ENCODE measurements at places on chromosomes 13 and 19.

DNA sequence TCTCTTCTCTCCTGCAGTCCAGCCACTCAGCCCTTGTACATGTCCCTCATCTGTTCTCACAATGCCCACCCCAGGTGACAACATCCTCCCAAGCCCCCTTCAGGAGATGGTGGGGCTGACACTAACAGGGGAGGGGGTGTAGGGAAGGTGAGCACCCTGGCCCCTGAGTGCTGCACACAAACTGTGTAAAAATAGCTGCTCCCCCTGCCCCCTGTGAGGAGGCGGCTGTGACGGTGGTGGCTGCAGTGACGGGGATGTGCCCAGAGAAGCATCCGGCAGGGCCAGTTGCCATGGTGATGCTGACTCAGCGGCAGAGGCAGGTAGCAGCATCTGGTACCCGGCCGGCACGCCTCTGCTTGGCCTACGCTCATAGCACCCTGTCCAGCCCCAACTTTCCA lies 13.0 kb upstream of the JUND start:
- DNase-seq = no peak

GRCh38 chr13:27728271-27728670 lies 64.0 kb upstream of the GSX1 start:
- DNase-seq = no peak

GRCh38 chr13:106774621-106775020 lies 206.7 kb upstream of the ARGLU1 start:
- DNase-seq = no peak

DNA sequence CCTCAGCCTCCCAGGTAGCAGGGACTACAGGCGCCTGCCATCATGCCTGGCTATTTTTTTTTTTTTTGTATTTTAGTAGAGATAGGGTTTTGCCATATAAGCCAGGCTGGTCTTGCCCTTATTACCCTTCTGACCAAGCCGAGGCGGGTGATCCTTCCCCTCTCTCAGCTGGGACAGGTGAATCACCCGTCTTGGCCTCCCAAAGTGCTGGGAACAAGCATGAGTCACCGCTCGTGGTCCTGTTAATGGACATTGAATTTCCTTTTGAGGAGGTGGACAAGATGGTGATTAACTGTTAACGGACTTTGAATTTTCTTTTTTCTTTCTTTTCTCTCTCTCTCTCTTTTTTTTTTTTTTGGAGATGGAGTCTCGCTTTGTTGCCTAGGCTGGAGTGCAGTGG lies 10.6 kb downstream of the CD70 start:
- no peak for DNase-seq

- no peak for DNase-seq
These were observed 54.9 kb upstream of the PTPRS start for GRCh38 chr19:5395556-5395955.

DNA sequence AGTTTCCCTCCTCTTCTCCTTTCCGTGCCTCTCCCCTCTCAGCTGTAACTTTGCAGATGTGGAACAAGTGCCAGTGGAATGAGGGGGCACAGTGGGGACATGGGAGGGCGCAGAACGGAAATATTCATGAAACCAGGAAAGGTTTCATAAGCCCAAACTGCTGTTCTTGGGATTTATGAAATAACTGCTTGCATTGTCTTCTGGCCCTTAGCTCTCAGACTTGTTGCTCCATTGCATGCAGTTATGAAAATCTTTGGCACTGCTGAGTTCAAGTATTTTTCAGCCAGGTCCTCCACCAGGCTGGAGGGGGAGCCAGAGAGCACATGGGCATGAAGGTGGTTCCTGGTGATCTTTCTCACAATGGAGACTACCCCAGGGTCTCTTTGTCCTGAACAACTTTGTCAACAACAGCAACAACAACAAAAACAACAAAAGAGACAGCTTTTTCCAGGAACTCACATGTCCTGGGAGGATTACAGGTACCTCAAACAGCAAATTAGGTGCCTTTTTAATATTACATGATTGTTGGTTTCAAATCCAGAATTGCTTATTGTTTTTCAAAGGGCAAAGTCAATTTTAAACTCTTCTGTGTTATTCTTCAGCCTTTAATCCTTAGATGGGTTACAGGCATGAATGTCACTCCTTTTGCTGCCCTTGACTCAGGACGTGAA lies 1.5 kb downstream of the RGCC start:
- DNase-seq = peak; percentile 86

DNA sequence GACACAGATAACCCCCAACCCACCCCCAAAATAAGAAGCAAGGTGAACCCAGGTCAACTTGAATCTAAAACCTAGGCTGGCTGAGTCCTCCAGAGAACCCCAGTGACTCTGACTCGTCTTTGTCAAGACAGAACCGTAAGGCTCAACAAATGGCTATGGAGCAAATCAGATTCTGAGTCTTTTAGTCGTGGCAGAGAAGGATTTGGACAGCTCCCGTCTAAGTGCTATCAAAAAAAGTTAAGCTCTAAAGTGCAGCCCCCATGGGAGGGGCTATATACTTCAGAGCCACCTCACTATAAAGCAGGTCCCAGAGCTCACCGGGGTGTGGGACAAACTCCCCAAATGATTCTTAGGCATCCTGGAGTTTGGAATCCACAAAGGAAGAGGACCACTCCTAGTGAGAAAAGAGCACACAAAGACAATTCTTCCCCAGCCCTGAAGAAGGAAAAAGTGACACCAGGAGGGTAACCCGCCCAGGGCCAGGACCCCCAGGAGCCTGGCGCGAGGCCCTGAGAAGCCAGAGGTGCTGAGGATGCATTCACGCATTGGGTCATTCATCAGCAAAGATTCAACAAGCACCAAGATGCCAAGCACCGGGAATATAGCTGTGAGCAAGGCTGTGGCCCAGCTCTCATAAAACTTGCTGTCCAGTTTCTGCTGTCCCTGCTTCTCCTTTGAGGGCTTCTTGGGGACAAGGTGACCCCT lies 25.4 kb upstream of the C13orf42 start:
- no peak for DNase-seq

DNA sequence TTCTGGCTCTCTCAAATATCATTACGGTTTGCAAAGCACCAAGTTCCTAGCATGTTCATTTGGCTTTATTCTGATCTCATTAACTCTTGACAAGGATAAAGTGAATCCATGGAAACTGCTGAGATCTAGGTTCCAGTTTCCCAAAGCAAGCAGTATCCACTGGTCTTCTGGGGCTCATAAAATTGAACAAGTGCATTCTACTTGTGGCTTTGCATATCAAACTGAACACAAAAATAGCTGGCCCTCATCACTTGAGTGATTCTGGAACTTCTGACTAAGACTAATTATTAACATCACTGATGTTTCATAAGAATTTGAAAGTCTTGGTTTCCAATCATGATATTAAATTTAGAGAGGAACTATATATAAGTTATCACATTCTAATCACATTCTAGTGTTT lies 6.3 kb upstream of the KCTD12 start:
- DNase-seq = no peak

- DNase-seq = no peak
These were observed 30.3 kb downstream of the USPL1 start for GRCh38 chr13:30647824-30648521.

GRCh38 chr19:8500158-8500557 lies 2.3 kb downstream of the PRAM1 start:
- no peak for DNase-seq

- DNase-seq = no peak
These were observed 27.6 kb upstream of the MATK start for GRCh38 chr19:3813473-3814392.

- peak; percentile 21 for DNase-seq
These were observed 126.9 kb downstream of the ITGBL1 start for GRCh38 chr13:101579281-101579802.

DNA sequence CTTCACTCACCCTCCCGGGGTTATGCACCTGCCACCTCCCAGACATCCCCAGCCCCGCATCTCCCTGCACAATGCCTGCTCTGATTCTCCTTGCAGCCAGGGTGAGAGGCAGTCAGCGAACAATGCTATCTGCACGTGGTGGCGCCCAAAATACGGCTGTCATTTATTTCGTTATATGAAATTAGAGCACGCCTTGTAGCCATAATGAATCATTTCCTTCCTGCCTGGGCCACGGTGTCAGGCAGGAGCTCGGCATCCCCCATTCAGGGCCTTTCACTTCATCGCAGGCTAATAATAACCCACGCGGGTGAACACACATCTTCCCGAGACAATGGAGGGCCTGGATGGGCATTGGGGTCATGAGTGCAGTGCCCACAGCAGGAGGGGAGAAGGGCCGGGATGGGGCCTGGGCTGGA lies 143.8 kb upstream of the ZNF507 start:
- no peak for DNase-seq

DNA sequence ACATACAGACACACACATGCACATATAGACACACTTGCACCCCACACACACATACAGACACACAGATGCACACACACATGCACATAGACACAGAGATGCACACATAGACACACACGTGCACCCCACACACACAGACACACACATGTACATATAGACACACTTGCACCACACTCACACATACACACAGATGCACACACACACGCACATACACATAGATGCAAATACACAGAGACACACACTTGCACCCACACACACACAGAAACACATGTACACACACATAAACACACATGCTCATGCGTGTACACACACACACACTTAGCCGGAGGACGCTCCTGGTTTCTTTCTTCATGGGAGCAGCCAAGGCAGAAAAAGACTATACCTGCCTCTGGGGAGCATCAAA lies 10.0 kb downstream of the COL4A2 start:
- no peak for DNase-seq

DNA sequence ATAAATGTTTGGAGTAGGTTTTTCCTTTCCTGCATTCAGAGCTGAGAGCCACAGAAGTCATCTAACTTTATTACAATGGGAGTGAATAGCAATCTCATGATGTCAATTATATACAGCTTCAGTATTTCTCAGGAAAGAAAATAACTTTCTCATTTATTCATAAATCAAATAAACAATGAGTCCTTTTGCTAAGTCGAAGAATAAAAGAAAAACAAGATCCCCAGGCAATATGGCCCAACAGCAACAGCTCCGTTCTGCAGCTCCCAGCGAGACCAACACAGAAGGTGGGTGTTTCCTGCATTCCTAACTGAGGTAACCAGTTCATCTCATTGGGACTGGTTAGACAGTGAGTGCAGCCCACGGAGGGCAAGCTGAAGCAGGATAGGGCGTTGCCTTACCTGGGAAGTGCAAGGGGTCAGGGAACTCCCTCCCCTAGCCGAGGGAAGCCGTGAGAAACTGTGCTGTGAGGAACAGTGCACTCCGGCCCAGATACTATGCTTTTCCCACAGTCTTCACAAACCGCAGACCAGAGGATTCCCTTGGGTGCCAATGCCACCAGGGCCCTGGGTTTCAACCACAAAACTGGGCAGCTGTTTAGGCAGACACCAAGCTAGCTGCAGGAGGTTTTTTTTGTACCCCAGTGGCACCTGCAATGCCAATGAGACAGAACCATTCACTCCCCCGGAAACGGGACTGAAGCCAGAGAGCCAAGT lies 128.2 kb downstream of the SLITRK1 start:
- DNase-seq = no peak

DNA sequence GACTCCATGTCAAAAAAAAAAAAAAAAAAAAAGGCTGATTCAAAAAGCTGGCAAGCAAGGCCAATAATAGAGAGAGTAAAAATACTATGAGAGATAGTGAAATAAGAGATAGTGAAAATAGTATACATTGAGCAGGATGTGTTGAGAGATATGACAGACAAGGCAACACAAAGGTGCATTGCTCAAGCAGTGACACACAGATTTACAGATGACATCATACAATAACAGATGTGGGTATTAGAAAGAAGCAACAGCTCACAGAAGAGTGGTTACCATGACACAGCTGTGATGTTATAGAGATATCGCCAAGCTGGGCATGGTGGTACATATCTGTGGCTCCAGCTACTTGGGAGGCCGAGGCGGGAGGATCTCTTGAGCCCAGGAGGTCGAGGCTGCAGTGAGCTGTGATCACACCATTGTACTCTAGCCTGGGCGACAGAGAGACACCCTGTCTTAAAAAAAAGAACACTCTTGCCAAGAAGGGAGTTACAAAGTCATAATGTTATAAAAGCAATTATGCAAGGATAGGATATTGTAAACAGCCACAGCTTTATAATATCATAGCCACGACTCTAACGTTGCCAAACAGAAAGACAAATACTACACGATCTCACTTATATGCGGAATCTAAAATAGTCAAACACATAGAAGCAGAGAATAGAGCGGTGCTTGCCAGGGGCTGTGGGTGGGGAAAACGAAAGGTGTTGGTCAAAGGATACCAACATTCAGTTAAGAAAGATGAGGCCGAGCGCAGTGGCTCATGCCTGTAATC lies 10.3 kb downstream of the TNFSF9 start:
- no peak for DNase-seq

GRCh38 chr13:36973621-36974295 lies 25.4 kb downstream of the ALG5 start:
- DNase-seq = no peak

- DNase-seq = no peak
These were observed 895.6 kb upstream of the SLC10A2 start for GRCh38 chr13:103961784-103962183.

- DNase-seq = peak; percentile 63
These were observed 13.9 kb downstream of the APLP1 start for GRCh38 chr19:35882114-35882832.

GRCh38 chr19:35205733-35206323 lies 22.7 kb downstream of the FAM187B start:
- DNase-seq = no peak

- no peak for DNase-seq
These were observed 628.0 kb upstream of the MIR17HG start for GRCh38 chr13:90719461-90719860.

GRCh38 chr13:50306156-50306555 lies 290.9 kb downstream of the KCNRG start:
- no peak for DNase-seq

DNA sequence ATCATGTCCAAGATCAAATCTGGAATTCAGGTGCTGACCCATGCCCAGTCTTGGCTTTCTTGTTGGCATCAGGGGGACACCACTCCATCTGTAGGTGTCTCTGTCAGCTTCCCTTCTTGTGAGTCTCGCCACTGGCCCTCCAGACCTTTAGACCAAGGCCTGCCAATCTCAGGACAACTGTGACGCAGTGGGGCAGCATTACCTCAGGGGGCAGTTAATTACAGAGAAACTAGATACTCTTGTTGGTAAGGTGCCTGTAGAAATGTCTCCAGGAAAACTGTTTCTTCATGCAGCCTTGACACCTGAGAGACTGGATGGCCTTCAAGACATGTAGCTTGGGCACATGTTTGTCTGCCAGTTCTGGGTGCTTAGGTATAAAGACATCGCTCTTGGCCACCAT lies 46.7 kb upstream of the DACH1 start:
- no peak for DNase-seq

- no peak for DNase-seq
These were observed 26.3 kb downstream of the SHANK1 start for GRCh38 chr19:50693064-50693975.

Data from erythroblast (primary cell).